ENCODE measurements at places on chromosomes 11 and 22.

DNA sequence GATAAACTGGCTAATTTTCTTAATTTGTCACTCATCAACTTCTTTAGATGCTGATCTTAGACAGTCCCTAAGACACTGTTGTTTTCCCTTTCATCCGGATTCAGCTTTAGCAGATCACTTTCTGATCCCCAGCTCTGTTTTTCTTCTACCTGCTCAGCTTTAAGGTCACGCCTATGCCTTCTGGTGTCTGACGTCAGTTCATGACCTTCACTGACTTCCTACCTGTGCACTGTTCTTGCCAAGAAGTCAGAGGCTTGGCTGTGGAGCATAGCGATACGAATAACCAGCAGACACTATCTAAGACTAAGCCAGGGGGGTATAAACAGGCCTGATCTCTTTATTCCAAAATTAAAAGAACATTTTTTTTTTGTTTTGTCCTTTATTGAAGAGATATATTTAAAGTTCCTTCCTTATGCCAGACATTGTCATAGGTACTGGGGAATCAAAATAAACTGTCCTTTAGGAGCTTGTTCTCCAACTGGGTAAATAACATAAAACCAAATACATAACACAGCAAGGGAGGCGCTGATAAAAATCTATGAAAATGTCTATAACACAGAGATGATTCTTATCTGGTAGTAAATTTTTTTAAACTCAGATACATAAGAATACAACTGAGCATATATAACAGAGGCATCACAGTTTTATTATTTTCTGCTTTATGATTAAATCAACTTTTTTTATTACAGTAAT is 352.2 kb upstream of the CTSC start:
- DNase-seq: no peak

GRCh38 chr11:121933294-121933693 is 182.7 kb downstream of the BLID start:
- DNase-seq: no peak

DNA sequence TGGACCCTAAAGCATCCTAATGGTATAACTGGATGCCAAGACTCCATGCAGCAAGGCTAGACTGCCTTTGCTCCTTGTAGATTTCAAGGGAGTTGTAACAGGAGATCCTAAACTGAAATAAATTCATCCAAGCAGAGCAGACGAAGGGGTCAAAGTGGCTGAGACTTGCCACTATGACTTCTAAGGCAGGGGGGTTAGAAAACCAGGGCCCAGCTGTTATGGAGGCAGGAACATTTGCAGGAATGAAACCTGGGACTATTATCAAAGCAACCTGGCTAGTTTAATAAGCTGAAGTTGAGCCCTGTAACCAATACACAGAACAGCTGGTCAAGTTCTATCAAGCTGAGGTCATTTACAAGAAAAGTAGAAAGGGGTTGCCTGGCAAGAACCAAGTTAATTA is 122.2 kb upstream of the TRPC6 start:
- no peak for DNase-seq

DNA sequence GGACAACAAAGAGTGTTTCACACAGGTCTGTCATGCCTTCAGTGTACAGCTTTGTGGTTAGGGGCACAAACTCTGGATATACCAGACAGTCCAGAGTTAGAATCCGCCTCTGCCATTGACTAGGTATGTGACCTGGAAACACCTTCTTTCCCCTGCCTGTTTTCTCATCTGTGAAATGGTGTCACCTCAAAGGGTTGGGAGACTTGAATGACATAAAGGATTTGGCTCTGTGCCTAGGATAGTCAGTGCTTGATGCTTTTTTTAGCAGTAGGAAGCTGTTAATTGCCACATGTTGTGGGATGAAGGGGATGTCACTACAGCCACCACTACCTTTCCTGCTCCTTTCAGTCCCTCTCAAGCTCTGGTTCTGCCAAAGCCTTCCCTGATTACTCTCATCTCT is 17.4 kb upstream of the LRRC55 start:
- DNase-seq: no peak

GRCh38 chr11:107183953-107184352 is 165.7 kb upstream of the GUCY1A2 start:
- DNase-seq: no peak

Measured in cortex of kidney (tissue), 1 donor.